Frontal cortex (tissue), 4 donors: ENCODE measurements at places on chromosomes 2 and 18. TPM values are rescaled to one million over a fixed set of nuclear protein-coding genes. Genes with fewer than 3 reads are reported as not detected.

The BMP10 gene
- not detected for total RNA-seq

The RGPD3 gene
- total RNA-seq, result 1.2 TPM

The CDH19 gene
- under 0.01 TPM for total RNA-seq

The ELP2 gene
- 143 TPM for total RNA-seq

The CCDC178 gene
- 2.9 TPM for total RNA-seq

The CROCC2 gene
- not detected for total RNA-seq

The CHRNG gene
- total RNA-seq, result not detected

The SLC14A1 gene
- 3.7 TPM for total RNA-seq

The RFTN2 gene
- 22.8 TPM for total RNA-seq

The FAM237A gene
- total RNA-seq, result not detected
